HepG2 (cell line): ENCODE measurements at places on chromosomes 4 and X.

- no peak for DNase-seq
Observed at GRCh38 chrX:111543212-111543741, 31.8 kb downstream of the SERTM2 start.

DNA sequence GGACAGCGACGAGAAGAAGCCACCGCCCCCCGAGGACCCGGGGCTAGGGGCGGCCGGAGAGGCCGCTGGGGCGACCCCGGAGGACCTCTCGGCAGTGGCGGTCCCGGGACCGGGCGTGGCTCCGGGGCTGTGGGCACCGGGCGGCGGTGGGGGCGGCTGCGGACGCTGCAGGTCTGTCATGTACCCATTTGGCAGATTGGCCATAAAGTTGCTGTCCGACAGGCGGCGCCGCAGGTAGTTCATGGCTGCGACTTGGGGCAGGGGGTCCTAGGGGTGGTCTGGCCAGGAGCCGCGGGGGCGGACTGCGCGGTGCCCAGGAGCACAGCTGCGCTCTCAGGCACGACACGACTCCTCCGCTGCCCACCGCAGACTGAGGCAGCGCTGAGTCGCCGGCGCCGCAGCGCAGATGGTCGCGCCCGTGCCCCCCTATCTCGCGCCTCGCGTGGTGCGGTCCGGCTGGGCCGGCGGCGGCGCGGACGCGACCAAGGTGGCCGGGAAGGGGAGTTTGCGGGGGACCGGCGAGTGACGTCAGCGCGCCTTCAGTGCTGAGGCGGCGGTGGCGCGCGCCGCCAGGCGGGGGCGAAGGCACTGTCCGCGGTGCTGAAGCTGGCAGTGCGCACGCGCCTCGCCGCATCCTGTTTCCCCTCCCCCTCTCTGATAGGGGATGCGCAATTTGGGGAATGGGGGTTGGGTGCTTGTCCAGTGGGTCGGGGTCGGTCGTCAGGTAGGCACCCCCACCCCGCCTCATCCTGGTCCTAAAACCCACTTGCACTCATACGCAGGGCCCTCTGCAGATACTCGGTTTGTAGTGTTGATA lies at the start of gene SYN1:
SYN1 (minus strand) TSS at position 372 of the 817 bp plus-strand sequence; CDS start at position 243, 129 bp downstream.
- DNase-seq = peak; percentile 18

DNA sequence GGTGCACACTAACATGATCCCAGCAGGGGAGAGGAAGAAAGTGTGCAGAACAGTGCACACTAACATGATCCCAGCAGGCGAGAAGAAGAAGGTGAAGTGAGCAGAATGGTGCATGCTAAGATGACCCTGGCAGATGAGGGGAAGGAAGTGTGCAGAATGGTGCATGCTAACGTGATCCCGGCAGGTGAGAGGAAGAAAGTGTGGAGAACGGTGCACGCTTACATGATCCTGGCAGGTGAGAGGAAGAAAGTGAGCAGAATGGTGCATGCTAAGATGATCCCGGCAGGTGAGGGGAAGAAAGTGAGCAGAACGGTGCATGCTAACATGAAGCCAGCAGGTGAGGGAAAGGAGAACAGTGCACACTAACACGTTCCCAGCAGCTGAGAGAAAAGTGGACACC lies 83.7 kb downstream of the ACOX3 start:
- no peak for DNase-seq

DNA sequence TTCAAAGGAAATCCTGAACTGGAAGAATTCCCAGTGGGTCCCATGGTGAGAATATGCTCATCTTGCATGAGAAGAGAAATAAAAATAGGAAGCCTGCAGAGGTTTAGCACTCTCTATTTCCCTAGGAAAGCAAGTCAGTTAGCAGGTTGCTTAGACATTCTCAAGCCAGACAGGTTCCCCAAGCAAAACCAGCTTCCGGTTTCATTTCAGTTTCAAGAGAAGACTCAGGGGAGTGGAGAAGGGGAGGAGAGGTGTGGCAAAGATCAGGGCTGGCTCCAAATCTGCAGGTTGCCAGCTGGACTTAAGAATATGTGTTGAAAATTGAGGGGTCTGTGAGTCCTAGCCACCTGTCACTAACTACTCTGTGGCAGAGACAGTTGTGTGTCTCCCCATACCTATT lies 107.5 kb downstream of the CLNK start:
- DNase-seq = no peak

DNA sequence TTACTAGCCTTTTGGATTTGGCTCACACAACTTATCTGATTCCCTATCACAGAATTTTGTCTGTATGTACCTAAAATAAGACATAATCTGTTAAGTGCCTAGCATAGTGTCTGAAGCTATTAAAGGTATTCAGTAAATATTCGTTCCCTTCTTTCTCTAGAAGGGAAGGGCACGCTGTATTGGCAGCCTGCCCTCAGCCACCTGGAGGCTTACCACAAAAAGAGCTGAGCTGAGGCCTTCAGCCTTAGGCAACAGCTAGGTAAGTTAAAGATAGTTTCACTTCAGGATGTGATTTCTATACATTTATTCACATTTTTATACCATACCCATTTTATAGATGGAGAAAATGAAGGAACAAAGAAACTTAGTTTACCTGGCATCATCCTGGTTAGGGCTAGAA lies 400.0 kb upstream of the LCORL start:
- DNase-seq = no peak

DNA sequence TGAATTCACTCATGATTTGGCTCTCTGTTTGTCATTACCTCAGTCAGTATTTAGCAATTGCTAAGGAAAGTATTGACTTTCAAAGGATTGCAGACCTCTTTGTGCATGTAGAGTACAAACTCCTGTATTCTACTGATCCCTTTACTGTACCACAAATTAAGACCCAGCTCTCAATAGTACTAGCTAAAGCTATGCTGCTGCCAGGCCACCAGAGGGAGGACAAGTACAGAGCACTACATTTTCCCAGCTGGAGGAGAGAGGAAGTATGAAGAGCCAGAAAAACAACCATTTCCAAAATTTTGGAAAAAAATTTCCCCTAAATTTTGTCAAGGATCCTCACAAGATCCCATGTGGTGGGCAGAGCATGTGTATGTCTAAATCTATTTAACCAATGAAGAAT lies 175.0 kb upstream of the MTMR8 start:
- DNase-seq = no peak

DNA sequence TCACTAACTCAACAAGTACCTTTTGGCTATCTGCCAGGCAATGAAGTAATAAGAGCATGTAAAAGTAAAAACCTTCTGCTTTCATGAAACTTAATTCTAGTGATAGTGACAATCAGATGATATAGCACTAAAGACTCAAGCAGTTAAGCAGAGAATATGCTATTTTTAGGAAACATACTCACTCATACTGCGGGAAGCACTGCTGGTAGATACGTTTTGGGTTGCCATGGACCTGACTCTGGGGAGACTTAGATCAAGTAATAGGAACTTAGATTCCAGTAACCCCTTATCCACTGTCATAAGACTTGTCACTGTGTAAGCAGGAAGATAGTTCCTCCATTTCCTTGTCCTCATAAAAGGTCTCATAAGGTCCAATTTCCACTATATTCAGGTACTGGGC lies 386.3 kb downstream of the DMD start:
- no peak for DNase-seq

DNA sequence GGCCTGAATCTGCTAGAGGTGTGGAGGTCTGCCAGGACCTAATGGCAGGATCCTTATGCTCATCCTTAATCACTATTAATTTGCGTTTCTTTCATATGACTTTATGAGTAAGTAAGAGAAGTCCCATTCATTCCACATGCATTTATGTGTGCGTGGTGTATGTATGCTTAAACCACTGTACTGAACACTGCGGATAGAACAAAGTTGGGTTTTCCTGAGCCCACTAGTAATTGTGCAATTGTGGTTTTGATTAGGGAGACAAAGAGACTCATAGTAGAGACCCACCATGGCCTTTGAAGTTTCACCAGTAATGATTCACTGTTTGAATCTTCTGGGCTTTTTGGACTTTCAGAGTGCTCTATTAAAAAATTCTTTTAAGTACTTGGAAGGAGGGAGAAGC lies 498.5 kb upstream of the DIPK2B start:
- DNase-seq = peak; percentile 0

- DNase-seq = no peak
Observed at GRCh38 chr4:176001151-176002006, 64.3 kb upstream of the WDR17 start.

- no peak for DNase-seq
Observed at GRCh38 chrX:79084923-79085322, 59.6 kb upstream of the GPR174 start.

DNA sequence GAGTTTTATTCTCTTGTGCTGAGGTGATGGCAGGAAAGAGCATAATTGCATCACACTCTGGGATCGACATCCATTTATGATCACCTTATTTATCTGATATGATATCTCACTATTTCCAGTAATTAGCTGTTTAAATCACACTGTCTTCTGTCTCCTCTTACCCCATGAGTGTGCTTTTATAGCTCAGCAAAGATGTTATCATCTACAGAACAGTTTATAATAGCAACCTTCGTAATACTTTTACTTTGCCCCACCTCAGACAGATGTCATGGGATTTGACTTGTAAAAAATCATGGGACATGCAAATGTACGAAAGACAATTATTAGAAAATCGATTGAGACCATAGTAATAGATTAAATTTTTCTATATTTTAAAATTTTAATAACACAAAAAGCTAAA lies 1122.3 kb upstream of the PCDH10 start:
- no peak for DNase-seq

GRCh38 chrX:18389966-18390365 lies 35.4 kb upstream of the CDKL5 start:
- no peak for DNase-seq

- DNase-seq = no peak
Observed at GRCh38 chr4:187157380-187157958, 433.8 kb upstream of the FAT1 start.
